ENCODE measurements at places on chromosomes 6 and 20.

- DNase-seq = no peak
Observed at GRCh38 chr6:1437553-1438406, 48.4 kb downstream of the FOXF2 start.

DNA sequence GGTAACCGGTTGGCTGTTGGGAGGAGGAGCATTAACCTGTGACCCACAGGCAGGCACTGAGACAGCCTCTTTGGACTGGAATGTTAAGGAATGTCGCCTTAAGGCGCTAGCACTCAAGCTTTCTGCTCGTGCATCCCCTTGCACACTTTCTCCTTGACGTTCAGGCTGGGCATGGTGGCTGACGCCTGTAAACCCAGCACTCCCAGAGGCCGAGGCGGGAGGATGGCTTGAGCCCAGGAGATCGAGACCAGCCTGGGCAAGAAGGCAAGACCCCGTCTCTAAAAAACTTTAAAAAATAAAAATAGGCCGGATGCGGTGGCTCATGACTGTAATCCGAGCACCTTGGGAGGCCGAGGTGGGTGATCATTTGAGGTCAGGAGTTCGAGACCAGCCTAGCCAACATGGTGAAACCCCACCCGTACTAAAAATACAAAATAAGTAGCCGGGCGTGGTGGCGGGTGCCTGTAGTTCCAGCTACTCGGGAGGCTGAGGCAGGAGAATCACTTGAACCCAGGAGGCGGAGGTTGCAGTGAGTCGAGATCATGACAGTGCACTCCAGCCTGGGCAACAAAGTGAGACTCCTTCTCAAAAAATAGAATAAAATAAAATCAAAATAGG lies 1.9 kb upstream of the GID8 start:
- no peak for DNase-seq

DNA sequence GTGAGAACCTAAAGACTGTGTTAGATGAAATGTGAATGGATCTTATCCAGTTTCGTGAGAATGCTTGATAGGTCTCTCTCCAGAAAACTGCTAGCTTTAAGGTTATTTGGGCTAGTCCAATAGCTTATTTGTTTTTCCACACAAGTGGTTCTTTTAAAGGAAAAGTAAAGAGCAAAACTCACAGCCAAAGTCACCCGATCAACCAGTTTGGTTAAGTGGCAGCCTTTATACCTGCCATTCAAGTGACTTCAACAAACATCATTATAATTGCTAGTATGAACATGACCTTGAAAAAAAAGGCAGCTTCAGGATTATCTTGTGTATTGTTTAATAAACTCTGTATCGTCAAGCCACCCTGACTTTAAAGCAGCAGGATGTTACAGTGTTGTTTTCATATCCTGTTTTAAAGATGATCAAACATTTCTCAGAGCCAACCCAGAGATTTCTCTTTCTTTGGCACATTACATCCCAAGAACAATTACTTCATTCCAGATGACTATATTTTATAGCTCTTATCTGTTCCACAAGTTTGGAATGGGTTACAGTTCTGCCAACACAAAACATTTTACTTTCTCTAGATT lies 253.4 kb downstream of the EPHA7 start:
- no peak for DNase-seq

GRCh38 chr20:64150756-64151632 lies 13.3 kb upstream of the MYT1 start:
- DNase-seq = no peak

DNA sequence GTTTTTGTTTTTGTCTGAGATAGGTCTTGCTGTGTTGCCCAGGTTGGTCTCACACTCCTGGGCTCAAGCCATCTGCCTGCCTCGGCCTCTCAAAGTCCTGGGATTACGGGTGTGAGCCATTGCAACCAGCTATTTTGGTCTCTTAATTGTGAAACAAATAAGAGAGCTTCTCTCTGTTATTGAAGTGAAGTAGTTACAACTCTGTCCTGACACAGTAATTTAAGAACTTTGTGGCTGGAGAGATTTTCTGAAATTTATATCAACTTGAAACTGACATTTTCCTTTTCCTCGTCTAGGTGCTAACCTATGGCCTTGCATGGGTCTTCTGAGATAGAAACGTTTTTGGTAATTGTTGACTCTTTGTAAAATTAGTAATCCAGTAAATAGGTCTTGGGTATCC lies 122.1 kb upstream of the DOK5 start:
- no peak for DNase-seq

Data from esophagus squamous epithelium (tissue), 5 donors.